Upper lobe of right lung (tissue), 1 donor: ENCODE measurements at places on chromosomes 3 and 15.
A peak's percentile ranks its signal among the peaks of the same experiment; 100 is the strongest.

GRCh38 chr15:79439236-79439635, 7.1 kb downstream of the MINAR1 start:
- DNase-seq = no peak

- no peak for DNase-seq
These were observed 432.5 kb downstream of the MFSD1 start for GRCh38 chr3:159234306-159234705.

GRCh38 chr3:197953325-197953724, 3.3 kb downstream of the RPL35A start:
- DNase-seq = no peak

- DNase-seq = no peak
These were observed 688 bp downstream of the XPC start for GRCh38 chr3:14177580-14178246.

GRCh38 chr3:95335517-95335916, 1272.7 kb downstream of the NSUN3 start:
- DNase-seq = no peak

DNA sequence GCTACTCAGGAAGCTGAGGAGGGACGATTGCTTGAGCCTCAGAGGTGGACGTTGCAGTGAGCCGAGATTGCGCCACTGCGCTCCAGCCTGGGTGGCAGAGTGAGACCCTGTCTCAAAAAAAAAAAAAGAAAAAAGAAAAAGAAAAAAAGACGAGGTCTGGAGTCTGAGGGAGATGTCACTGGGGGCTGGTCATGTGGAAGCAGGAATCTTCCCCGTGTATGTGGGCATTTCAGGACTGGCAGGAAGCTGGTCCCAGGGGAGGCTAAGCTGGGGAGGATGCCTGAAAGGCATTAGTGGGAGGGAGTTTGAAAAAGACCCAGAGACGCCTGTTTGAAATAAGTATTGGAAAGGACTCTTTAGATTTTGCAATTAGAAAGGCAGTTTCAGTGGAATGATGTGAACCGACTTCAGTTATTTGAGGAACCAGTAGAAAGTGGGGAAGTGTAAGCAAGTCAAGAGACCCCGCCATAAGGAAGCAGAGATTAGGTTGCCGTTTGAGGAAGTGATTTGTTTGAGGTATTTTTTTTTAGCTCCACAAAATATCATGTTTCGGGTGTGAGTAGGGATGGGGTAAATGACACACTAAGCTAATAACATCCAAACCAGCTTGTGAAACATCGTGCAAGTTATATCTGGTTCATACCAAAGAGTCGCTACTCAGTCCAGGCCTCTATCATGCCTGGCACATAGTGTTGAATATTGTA, 55.5 kb downstream of the ST6GAL1 start:
- DNase-seq = no peak

DNA sequence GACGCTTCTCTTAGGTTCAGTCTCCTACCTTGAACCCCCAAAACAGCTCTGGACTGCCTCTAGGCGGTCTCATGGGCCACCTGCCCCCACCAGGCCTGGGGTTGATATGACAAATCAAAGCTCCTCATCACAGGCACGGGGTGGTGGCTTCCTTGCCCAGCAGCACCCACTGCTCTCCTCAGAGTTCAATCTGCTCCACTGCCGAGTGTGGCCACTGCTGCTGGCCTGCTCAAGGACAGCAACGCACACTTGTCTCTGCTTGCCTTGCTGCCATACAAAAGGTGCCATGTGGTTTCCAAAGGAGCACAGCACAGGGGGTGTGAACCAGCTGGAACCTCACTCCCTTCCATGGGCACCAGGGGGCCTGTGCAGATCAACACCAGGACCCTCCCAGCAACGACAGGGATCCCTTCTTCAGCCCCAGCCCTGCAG, 10.2 kb downstream of the KBTBD13 start:
- peak; percentile 51 for DNase-seq

DNA sequence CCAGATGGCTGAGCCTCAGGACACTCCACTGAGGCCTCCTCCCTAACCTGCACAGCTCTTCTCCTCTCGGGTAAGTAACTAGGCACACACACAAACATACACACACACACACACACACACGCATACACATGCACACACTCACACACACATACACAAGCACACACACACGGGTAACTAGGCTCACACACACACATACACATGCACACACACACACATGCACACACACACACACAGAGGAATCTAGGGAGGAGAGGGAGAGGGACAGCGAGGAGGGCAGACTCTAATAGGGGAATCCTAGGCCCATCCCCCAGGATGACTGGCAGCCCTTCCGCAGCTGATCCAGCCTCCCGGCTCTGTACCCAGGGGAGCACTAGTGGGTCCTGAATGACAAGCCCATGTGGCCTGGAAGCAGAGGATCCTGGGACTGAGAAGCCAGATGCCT, 177.4 kb upstream of the LINGO1 start:
- DNase-seq = no peak

DNA sequence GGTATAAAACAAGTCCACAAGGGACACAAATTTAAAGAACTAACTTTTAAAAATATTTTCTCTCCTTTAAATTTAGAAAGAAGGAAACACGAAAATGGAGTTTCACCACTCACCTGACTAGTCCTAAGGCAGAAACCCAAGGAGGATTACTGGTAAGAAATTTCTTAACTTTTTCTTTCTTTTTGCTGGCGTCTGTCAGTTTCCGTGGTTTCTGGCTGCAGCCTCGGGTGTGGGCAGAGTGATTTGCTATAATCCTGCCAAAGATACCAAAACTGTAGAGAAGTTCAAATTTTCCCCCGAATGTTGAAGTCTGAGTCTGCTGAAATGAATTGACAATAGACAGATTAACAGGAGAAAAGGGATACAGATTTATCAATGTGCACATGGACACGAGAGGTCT, 843.6 kb upstream of the ALCAM start:
- DNase-seq = no peak

DNA sequence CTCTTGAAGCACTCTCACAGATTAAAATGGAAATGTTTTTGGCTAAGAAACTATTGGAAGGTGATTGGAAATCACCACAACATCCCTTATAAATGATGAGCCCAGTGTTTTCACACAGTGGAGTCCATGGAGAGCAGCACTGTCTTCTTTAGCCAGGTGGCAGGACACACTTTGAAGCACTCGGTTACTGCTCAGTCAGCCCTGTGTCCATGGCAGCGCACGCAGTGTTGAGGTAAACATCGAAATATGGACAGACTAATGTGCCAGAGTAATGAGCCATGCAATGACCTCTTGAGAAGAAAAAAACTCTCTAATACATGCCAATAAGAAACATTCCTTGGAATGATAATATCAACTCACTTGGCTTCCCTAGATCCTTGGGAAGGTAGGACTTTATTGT, 66.6 kb downstream of the TGFBR2 start:
- no peak for DNase-seq

DNA sequence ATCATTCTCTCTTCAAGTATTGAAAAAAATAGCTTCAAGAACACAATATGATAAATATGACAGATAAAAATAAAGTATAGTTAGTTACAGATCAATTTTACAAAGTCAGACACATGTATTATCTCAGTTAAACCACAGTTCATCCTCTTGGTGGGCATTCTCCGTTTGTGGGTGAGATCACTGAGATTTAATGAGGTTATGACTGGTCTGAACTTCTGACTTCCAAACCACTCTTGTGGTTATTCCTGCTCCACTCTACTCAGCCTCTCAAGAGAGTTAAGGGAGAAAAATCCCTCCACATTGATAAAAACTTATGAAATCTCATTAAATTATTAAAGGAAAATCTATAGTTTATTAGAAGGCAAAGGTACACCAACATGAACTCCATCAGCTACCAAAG, 229.9 kb upstream of the LRTM1 start:
- DNase-seq = no peak

DNA sequence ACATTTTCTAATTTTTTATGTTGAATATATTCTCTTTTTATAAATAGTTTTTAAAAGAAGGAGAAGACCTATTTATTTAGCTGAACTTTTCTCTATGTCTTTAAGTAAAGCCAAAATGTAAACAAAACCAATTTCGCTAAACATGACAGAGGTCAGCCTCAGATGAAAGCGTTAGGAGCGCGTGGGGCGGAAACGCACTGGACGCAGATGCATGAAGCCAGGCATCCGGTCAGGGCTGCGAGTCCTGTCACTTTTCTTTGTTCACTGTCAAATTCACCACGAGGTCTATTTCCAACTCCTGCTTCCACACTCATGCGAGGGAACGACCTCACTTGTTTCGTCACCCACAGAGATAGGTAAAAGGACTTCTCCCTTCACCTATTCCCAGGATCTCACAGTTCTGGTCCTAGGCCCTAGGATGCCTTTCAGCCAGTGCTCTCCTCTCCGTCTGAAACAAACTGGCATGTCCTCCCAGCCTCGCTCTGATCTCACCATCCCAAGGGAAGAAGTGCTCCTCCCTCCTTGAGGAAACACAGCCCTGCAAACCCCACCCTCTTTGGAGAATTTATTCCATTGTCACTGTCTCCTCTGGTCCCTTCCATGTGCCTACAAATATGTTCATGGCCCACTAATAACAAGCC, 57.9 kb downstream of the ITGB5 start:
- DNase-seq = no peak

- DNase-seq = no peak
These were observed 951 bp downstream of the TARS3 start for GRCh38 chr15:101723171-101723873.

- no peak for DNase-seq
These were observed 31.9 kb upstream of the TSC22D2 start for GRCh38 chr3:150376001-150376848.

GRCh38 chr3:180408654-180409053, 193.3 kb upstream of the TTC14 start:
- DNase-seq = no peak

DNA sequence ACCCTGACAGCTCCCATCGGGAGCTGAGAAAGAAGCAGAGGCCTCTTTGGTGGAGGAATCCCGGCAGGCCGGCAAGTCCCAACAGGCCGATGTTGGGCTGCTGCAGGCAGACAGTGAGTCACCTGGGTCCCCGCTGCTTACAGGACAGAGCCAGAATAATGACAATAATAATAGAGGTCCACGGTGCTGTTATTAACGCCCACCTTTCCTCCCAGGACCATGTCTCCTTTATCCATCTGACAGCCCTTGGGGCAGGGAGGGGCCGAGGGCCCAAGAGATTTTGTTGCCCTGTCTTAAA, 29.3 kb upstream of the MAGEF1 start:
- no peak for DNase-seq

- no peak for DNase-seq
These were observed 290.7 kb upstream of the MDFIC2 start for GRCh38 chr3:70603103-70603502.

GRCh38 chr15:28726102-28726501, 13.9 kb upstream of the GOLGA8M start:
- DNase-seq = no peak

GRCh38 chr15:72011302-72011942, 106.5 kb downstream of the MYO9A start:
- DNase-seq = no peak

GRCh38 chr3:31442755-31443154, 90.0 kb upstream of the STT3B start:
- no peak for DNase-seq

GRCh38 chr15:56739964-56740640, 6.8 kb upstream of the ZNF280D start:
- no peak for DNase-seq

DNA sequence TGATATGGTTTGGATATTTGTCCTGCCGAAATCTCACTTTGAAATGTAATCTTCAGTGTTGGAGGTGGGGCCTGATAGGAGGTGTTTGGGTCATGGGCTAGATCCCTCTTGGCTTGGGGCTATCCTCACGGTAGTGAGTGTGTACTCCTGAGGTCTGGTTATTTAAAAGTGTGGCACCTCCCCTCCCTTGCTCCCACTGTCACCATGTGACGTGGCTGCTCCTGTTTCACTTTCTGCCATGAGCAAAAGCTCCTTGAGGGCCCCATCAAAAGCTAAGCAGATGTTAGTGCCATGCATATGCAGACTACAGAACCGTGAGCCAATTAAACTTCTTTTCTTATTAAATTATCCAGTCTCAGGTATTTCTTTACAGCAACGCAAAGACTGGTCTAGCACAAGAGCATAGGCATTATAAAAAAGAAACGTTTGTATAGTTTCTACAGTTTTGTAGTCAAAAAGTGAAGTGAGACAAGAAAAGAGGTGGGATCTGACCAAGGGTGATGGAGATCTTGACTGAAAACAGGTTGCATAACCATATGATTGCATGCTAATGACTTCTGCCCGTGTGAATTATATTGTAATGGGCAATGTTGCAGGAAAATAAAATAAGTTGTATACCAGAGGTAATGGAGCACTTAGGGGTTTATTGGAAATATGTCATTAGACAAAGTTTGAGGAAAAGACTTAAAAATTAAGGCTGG, 28.5 kb upstream of the CLASP2 start:
- no peak for DNase-seq

GRCh38 chr3:51671734-51672475, 853 bp downstream of the TEX264 start:
- DNase-seq = peak; percentile 86

DNA sequence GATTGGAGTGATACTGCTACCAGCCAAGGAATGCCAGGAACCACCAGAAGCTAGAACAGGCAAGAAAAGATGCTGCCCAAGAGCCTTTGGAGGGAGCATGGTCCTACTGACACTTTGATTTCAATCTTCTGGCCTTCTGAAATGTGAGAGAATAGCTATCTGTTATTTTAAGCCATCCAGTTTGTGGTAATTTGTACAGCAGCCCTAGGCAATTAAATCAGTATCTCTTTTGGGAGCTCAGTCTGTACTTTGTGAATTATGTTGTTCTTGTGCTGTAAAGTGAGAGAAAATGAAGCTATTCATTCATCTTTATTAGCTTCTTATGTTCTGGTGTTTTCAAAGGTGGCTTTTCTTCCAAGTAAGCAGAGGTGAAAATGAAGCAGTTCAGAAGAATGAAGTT, 381.3 kb downstream of the PDCD6IP start:
- DNase-seq = no peak

GRCh38 chr3:170507063-170507462, 78.8 kb downstream of the SLC7A14 start:
- DNase-seq = no peak

DNA sequence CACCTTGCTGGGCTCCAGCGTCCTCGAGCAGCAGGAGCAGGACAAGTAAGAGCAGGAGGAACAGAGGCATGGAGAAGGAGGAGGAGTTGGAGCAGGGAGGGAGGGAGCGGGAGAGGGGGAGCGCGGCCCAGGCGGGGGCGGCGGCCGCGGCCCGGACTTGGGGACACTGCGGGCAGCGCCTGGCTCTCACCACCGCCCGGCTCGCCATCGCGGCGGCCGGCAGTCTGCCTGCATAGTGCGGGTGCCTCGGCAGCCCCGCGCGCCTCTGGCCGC, 440 bp downstream of the DCBLD2 start:
- peak; percentile 84 for DNase-seq

- DNase-seq = no peak
These were observed 249.7 kb downstream of the PTPRG start for GRCh38 chr3:61810953-61811497.

GRCh38 chr3:10342781-10343180, 21.9 kb upstream of the SEC13 start:
- DNase-seq = no peak

GRCh38 chr3:78281381-78281780, 1241.5 kb downstream of the ROBO2 start:
- DNase-seq = no peak
